ENCODE measurements at places on chromosomes 11 and 22. TPM values are rescaled to one million over a fixed set of nuclear protein-coding genes. Genes with fewer than 3 reads are reported as not detected.

SPTBN2 gene
- total RNA-seq: 56.0 TPM

CHRNA10 gene
- total RNA-seq: 2.9 TPM

CRYBB3 gene
- not detected for total RNA-seq

SLC22A6 gene
- total RNA-seq: not detected

ANKRD42 gene
- total RNA-seq: 12.1 TPM
